ENCODE measurements at places on chromosomes 12 and 14. TPM values are rescaled to one million over a fixed set of nuclear protein-coding genes. Genes with fewer than 3 reads are reported as not detected.
A peak's percentile ranks its signal among the peaks of the same experiment; 100 is the strongest.

DNA sequence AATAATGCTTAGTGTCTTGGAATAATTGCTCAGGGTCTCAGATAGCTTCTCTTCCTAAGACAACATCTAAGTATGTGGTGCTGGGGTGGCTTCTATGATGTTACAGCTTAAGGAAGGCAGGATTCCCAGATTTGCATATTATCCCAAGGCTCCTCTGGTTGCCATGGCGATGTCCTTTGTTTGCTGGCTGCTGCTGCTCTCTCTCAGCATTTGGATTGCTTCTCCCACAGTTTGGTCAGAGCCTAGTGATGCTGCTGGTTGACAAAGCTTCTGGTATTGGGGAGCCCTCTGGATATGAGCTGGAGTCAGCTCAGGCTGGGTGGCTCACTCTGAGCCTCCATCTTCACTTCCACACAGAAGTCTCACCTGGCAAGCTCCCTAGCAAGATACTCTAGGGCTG, 56.4 kb upstream of the FBXO33 start:
- no peak for DNase-seq

GRCh38 chr12:16158050-16158449, 119.4 kb downstream of the SLC15A5 start:
- no peak for DNase-seq

- no peak for DNase-seq
Measured at GRCh38 chr12:32196250-32197198, 89.9 kb downstream of the BICD1 start.

DNA sequence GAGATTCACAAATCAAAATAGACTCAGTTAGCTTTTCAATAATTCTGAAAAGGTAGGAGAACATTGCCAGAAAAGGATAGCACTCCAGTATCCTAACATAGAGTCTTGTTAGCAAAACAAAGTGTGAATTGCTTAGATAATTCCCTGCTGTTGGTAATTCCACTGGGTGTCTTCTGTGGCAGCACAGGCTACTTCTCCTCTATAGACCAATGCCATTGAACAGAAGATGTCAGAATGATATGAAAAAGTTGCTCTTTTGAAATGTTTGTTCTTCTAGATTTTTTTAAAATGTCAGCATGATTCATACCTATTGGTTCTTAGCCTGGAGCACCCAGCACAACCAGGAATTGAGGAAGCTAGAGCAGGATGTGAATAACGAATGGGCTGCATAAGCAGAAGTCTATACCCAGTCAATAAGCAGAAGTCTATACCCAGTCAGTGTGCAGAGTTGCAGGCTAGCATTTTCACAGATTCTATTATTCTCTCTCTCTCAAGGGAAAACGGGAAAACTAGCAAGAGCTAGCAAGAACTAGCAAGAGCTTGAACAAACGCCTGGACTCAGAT, 112.8 kb downstream of the SYT1 start:
- DNase-seq = no peak

- DNase-seq = no peak
Measured at GRCh38 chr14:103928011-103928890, at the start of gene TDRD9. TSS of gene TDRD9 (plus strand) at chr14:103928456. CDS start at chr14:103928510, 54 bp downstream.

GRCh38 chr12:12671850-12672660, 23.9 kb downstream of the GPR19 start:
- no peak for DNase-seq

DNA sequence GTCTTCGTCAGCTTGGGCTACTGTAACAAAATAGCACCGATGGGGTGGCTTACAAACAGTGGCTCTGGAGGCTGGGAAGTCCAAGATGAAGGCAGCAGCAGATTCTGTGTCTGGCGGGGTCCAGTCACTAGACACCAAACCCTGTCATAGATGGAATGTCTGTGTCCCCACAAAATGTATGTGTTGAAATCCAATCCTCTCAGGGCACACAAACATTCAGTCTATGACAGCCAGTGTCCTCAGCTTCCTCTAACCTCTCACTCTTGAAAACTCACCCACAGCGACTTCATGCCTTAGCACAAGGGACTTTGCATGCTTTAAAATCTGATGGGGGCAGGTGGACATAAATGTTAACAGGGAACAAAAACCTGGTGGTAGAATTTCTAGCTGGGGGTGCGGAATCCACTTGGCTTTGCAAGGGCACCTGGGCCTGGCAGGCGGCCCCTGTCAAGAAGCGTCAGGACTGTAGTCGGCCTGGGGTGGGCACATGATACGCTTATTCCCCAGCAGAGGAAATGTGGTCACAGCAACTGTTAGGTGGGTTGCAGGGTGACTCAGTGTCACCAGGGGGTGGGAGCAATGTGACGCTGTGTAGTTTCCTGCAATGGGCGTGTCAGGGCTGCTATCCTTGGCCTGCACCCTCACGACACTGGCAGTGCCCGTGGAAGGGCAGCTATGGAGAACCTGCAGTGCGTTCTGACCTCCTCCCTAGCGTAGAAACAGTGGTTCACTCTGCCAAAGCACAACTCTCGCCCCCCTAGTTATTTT, 17.7 kb downstream of the RIN3 start:
- peak; percentile 37 for DNase-seq

GRCh38 chr14:92384461-92385133, 61.6 kb downstream of the SLC24A4 start:
- DNase-seq = no peak

DNA sequence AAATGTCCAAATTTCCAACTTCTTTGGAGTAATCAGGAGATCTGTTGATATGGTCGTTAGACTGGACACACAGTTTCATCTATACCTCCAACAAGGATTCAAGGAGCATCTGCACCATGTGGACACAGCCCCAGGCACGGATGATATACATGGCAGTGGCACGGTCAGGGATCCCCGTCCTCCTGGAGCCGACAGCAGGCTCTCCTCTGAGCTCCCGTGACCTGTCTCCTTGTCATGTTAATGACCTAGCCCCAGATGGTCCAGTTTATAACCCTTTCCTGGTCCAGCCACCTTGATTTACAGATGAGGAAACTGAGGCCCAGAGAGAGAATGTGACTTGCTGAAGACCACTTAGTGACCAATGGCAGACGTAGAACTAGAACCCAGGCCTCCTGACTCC, 16.5 kb upstream of the SERPINA4 start:
- no peak for DNase-seq

- peak; percentile 1 for DNase-seq
Measured at GRCh38 chr12:85076688-85077430, 40.7 kb downstream of the LRRIQ1 start.

DNA sequence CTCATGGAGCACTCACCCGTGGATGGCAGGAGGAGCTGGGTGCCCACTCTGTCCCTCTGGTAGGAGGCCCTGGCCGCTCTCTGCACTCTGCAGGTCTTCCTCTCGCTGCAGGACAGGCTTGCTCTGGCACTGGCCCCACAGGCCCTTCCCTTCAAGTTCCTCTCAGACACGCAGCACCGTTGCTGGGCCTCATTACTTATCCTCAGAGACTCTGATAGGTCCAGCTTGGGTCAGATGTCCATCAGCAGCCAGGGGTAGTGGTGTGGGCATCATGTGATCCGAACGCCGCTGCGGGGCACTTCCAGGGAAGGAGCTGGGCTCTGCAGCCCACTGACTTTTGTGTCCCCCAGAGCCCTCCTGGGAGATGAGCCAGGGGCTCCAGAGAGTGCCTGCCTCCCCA, 11.8 kb downstream of the OTUB2 start:
- no peak for DNase-seq

GRCh38 chr14:71324767-71325272, 417.6 kb downstream of the PCNX1 start:
- DNase-seq = peak; percentile 86

DNA sequence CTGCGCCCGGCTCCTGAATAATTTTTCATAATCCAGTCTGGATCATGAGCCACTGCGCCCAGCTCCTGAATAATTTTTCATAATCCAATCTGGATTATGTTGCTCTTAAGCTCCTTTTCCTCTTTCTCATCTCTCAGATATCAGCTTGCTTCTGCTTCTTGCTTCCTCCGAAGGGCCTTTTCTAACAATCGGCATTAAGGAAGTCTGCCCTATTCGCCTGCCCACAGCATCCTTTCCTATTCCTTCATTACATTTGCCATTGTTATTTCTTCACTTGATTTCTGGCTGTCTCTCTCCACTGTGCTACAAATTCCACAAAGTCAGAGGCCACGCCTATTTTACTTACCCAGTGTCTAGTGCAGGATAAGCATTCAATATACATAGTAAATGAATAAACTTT, 83.5 kb downstream of the TTC7B start:
- no peak for DNase-seq

DNA sequence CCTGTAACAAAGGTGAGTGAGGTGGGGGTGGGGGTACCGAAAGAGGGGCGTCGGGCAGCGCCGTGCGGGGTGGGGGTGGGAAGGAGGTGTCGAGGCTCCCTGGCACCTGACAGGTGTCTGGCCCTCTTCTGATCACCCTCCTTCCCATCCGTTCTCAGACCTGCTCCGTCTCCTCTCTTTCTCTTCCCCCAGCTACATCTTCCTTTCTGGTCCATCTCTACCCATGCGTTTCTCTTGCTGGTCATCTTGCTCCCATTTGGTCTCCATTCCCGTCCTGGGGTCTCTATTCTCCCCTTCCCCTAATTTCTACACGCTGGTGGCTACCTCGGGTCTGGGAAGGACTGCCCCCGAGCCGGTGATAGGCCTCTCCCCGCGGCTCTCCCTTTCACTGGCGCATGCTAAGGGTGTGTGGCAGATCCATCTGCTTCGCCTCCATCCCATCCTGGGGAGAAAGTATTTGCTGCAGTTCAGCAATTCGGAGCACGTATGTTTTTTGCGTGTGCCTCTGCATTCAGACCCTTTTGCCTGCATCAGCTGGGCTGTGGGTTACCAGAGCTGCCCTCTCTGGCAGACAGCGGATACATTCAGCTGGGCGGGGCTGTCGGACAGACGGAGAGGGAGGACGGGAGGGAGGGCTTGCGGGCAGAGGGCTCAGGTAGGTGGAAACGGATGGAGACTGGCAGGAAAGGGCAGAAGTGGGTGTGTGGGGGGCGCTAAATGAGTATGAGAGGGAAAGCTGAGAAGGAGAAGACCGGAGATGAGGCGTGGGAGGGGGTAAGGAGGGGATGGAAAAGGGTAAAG, 730 bp downstream of the CLSTN3 start:
- DNase-seq = peak; percentile 74

DNA sequence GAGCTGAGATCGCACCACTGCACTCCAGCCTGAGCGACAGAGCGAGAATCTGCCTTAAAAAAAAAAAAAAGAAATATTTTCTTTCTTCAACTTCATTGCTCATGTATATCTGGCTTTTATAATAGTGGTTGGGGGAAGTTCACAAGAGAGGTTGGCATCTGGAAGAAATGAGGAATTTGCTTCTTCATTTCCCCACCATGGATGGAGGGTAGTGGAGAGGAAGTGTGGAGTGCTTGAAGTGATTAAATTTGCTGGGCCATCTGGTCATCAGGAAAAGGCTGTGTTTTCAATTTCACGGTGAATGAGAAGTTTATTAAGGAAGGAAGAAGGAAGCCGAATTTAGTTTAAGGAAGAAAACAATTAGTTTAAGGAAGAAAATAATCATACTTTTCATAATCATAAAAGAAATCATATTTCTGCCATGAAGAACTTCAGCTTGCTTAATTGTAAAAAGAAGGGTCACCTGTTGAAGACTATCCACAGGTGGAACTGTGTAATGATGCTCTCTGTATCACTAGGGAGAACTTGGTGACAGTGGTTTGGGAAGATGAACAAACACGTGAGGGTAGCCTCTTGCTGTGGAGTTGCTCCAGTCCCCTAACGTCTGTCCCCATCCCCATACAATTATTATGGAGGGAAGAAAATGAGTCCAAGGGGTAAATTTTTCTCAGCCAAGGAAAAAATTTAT, 197.3 kb upstream of the ARHGAP5 start:
- no peak for DNase-seq

- DNase-seq = no peak
Measured at GRCh38 chr14:98269533-98269932, 1002.5 kb downstream of the BCL11B start.

DNA sequence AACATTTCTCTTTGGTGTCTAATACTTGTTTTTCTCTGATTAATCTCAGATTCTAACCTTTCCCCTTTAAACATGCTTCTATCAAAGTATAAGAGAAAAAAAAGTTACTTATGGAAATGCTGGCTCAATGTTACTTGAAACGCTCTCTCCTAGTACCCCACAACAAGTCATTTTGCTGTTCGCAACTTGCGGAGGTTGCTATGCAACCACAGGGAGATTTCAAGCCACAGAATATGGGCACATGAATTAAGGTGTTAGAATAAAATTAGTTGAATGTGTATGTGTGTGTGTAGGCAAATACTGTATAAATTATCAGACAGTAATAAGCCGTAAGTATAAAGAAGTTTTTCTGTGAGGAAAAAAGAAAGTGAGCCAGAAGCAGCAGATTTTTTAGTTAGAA, 80.6 kb downstream of the CCDC59 start:
- DNase-seq = no peak

DNA sequence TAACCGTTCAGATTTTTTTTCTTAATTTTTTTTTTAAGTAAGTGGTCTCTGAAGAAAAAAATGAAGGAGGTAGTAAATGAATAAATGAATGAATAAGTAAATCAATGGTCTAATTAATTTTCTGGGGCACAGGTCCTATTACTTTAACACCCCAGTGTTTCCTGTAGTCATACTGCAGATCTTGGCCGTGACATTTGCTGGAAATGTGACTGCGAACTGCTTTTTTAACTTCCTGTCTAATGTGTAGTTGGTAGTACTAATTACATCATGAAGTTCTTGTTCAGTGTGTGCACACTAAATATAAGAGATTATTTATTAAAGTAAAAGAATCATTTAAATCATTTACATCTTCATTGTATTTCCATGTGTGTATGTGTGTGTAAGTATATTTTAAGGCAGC, 45.4 kb downstream of the AEBP2 start:
- no peak for DNase-seq

The NXPH4 gene
- total RNA-seq = not detected

The LAG3 gene
- 0.82 TPM for total RNA-seq

The CIDEB gene
- total RNA-seq = 7.4 TPM

The AQP6 gene
- not detected for total RNA-seq

The CLEC7A gene
- 2.5 TPM for total RNA-seq

The NELL2 gene
- 147 TPM for total RNA-seq

The IGF1 gene
- total RNA-seq = not detected
